ENCODE measurements at places on chromosomes 3 and 15.

- no peak for DNase-seq
These were observed 82.1 kb downstream of the FLNB start for GRCh38 chr3:58090351-58090750.

DNA sequence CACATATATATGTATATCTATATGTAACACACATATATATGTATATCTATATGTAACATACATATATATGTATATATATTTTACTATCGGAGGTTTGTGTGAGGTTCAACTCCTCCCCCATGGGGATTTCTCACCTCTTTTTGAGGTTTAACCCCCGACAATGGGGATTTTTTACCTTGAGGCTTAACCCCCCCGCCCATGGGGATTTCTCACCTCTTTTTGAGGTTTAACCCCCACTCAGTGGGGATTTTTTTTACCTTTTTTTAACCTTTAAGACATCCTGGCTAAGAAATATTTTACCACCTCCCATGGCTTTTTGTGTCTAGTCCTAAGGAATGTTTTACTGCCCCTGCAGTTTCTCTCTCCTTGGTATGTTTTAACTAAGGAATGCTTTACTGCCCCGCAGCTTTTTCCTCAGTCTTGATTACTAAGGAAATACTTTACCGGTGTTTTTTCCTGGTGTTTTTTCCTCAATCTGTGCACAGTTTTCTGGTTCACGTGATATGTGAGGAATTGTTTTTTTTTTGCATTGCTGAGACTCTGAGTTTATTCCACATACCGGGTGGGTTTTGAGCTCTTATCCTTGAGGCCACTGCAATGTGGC, 185.2 kb downstream of the KLF13 start:
- DNase-seq = peak; percentile 25

DNA sequence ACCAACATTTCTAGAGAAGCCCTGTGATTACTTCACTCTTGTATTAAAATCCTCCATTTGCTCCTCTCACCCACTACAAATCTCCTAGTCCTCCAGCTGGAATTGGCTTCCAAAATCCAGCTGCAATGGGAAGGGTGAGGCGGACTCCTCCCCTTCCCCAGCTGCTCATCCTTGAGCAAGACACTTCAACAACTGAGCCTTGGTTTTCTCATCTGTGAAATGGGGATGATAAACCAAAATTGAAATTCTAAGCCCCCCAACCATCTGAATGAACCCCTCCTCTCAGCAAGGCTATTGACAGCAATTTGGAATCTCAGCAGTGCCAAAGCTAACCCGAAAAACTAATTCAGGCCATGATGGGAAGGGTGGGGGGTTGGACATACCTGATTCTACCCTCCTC, 9.4 kb downstream of the FAM174B start:
- no peak for DNase-seq

GRCh38 chr3:72907131-72907711, 19.4 kb downstream of the GXYLT2 start:
- no peak for DNase-seq

- DNase-seq = no peak
These were observed 6.7 kb upstream of the SLC12A8 start for GRCh38 chr3:125219261-125219701.

- no peak for DNase-seq
These were observed 25.8 kb upstream of the EHHADH start for GRCh38 chr3:185279587-185280138.

DNA sequence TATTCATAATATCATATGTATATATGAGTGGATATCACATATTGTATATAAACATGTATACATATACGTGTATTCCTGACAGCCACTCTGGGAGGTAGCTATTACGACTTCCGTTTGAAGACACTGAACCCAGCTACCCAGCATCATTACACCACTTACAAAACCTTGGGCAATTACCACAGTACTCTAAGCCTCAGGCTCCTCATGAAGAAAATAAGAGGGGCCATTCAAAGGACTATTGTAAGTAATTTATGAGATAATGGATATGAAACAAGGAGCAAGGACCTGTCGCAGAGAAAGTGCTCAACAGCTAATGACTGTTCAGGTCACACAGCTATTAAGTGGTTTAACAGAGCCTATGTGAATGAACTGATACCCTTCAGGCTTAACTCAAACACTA, 52.4 kb downstream of the KCNMB2 start:
- DNase-seq = no peak

- DNase-seq = no peak
These were observed 46.9 kb upstream of the FLNB start for GRCh38 chr3:57961177-57961827.

DNA sequence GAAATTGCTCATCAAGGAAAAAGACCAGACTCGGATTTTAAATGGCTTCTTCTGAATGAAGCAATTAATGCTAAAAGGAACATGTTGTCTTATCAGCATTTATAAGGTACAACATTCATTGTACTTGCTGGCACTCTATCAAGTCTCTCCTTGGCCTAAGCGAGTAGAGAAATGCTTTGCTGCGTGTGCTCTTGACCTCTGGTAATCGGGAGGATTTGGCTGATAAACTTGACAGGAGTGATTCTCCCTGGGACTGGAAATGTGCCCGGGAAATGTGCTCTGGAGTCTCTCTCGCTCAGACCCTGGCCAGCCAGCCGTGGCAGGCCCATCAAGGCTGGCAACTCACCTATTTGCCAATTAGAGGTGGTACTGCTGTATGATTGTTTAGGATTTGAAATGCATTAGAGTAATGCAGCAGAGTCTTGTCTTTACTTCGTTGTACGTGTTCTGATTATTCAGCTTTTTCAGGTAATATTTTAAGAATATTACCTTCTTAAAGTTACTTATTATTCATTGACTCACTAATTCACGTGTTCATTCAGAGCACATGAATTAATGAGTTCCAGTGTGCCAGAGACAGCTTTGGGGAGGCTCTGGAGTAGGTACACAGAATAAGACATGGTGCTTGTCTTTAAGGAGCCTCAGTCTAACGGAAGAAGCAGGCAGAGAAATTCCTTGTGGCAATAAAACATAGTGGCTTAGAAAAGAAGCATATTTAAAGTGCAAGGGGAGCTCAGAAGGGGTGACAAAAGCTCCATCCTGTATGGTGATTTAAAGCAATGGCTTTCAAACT, 48.0 kb upstream of the TPRG1 start:
- no peak for DNase-seq

- DNase-seq = no peak
These were observed 205.1 kb upstream of the RGMA start for GRCh38 chr15:93294066-93294465.

GRCh38 chr3:115704661-115705338, 81.5 kb downstream of the GAP43 start:
- DNase-seq = no peak

- no peak for DNase-seq
These were observed 101.6 kb upstream of the GOLGA6L6 start for GRCh38 chr15:20643024-20643770.

GRCh38 chr15:94761574-94761973, 530.2 kb downstream of the MCTP2 start:
- DNase-seq = no peak

- DNase-seq = no peak
These were observed 59.5 kb upstream of the CTSH start for GRCh38 chr15:79004336-79004735.

- no peak for DNase-seq
These were observed 59.8 kb upstream of the MEX3B start for GRCh38 chr15:82105451-82106215.

DNA sequence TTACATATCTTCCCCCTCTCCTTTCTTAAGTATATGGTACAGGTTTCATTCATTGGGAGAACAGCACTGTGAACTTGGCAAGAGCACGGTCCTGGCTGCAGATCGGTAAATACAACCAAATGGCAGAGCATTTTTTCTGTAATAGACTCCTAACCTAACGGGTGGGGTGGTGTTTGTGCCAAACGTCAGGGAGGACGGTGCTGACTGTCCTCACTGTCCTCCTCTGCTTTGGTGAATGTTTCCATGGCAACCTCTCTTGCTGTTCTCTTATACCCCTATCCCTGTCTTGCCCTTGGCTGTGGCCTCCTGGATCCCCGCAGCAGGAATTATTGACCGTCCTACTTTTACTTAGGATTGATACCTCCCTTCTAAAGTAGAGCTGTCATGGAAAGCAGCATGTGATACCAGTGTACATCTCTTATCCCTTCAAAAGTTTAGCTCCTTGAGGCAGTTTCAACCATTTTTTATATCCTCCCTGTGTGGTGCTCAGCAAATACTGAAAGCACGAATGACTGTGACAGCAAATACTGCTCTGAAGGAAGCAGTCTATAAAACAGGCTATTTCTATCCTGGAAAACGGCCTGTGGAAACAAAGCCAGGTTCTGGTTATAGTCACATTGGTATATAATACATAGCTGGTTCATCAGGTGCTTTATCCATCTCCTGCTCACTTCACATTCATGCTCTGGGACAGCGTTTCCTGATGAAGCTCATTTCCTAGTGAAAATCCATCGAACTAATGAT, 275.4 kb upstream of the C2CD4B start:
- DNase-seq = no peak

All from activated gamma-delta T cell treated with Interleukin-2 at 50 U/mL for 16 hours (primary cell).